Nephron progenitor cell (in vitro differentiated cells): ENCODE measurements at places on chromosomes 6 and 20.

DNA sequence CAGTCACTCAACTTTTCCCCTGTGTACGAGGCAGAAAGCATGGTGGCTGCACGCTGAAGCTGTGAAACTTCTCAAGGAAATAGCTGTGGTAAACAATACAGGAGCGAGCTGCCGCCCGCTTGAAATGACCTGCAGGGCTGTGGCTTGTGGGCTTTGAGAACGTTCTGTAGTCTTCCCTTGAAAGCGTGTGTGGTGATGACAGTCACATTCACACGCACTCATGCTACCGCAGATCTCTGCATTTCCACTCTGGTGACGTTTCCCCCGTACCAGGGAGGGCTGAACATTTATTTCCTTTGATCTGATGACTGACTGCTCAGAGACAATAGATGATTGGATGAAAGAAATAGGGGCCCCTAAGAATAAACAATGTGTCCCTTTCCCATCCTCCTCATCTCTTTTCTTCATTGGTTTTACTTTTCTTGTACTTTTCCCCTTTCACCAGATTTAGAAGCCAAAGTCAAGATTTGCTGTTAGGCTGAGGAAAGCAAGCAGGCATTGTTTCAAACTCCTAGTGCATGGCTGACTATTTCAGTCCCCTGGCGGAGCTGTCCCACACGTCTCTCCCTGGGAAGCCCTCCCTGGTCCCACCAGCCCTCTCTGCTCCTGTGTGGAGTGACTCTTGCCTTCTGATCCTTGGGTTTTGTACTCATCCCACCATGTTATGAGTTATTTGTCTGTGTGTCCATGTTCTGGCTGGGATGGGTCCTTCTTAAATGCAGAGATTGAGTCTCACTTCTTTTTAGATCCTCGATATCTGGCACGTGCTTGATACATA is 3.9 kb downstream of the SYTL3 start:
- DNase-seq: no peak

- DNase-seq: no peak
These were observed 72.0 kb downstream of the BLOC1S5 start for GRCh38 chr6:7992002-7992815.

GRCh38 chr20:47224300-47224791 is 132.2 kb downstream of the ZMYND8 start:
- no peak for DNase-seq

DNA sequence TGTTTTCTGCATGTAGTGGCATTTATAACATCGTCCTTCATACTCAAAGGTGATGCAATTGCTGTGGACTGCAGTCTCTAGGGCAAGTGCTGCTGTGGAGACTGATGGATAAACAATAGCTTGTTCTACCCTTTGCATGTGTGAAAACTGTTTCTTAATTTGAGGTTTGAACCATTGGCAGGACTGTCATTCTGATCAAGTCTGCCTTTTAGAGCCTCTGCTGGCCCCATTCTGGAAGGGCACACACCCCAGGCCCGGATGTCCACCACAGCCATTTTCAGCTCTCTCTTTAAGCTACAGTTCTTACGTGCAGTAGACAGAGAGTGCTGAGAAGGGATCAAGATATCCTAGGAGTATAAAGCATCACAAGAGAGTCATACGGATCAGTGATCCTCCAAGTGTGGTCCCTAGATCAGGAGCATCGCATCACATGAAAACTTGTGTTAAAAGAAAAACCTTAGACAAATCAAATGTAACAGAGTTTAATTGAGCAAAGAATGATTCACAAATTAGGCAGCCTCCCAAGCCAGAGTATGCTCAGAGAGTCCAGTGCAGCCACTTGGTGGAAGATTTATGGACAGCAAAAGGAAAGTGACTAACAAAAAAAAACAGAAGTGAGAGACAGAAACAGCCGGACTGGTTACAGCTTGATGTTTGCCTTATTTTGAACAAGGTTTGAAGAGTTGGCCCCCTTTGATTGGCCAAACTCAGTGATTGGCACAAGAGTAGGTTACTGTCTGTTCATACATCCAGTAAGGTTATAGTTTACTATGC is 52.0 kb downstream of the FRK start:
- DNase-seq: no peak

DNA sequence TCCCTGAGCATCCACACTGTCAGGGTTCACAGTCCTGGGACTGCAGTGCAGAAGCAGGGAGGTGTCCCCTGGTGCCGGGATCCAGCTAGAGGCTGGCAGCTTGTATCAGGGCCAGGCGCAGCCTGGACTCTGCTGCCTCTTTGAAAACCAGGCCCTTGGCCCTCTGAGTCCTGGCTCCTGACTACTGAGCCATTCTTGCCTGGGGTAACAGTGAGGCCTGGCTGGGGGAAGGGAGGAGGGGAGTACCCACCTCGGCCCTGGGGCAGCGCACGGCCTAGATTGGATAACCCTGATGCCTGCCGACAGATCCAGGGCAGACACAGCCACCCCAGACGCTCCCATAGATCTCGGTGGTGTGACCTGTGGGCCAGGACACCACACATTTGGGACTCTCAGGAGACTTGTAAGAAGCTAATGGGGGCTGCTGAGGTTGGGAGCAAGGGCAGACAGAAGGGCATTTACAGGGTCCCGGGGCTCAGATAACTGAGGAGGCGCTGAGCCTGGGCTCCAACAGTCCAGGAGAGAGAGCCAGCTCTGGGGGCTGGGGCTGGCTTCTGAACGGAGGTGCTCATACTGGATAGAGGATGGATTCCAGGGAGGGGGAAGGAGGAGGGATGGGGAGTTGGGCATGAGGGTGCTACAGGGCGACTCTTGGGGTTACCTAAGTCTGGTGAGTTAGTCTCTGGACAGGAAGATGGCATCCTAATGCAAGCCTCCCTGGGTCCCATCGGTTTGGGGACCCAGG is 30.5 kb downstream of the SPDEF start:
- no peak for DNase-seq
